Lower lobe of right lung (tissue), 2 donors: ENCODE measurements at places on chromosomes 4 and X. TPM values are rescaled to one million over a fixed set of nuclear protein-coding genes. Genes with fewer than 3 reads are reported as not detected.

DNA sequence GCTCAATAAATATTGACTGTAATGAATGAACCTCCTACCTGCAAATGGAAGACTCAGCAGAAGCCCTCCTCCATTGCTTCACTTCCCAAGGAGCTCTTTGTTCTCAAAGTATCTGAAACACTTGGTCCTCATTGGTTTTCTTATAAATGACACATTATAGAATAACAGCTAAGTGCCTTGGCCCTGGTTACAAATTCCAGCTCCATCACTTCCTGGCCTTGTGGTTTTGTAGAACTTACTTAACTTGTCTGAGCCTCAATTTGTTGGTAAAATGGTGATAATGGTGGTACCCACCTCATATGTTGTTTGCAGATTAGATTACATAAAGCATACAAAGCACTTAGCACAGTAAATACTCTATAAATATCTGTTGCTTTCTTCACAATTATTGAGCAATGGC is 25.2 kb upstream of the SMIM20 start:
- DNase-seq, result no peak

GRCh38 chr4:80265571-80266252 is 752 bp upstream of the FGF5 start:
- no peak for DNase-seq

DNA sequence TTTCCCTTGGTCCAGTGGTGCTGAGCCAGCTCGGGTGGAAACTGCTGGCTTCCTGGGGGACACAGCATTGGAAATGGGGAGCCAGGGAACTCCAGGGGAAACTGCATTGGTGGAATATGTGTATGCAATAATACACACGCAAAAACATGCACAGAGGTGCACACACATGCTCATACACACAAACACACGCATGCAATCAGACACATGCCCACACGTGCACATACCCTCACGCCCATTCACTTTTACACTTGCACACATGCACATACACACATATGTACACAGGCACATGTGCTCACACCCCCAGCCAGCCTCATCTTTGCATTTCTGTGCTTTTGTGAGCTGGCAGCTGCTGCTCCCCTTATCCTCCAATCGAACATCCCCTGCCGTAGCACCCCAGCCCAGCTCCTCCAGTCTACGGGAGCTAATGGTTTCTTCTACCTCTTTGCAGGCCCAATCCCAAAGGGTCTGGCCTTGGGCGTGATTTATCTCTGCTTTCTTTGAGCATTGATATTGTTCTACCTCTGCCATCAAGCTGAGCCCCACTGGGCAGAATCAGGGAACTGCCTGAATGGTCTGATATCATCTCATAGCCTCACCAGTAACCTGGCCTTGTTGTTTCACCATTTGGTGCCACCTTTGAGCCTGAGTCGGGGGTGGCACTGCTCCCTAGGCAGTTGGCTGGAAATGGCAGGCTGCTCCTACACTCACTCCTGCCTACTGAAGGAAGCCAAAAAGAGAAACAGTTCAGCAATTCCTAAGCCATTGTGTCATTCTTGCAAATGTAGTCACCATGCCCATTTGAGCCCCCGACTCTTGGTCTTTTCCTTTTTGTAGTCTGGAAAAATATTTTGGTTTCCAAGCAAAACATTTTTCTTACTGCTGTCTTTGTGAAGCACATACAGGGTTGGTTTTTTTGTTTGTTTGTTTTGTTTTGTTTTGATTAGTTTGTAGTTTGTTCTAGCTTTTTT is 104.4 kb upstream of the MAMLD1 start:
- DNase-seq, result no peak

The ESX1 gene
- total RNA-seq, result not detected

The GNPDA2 gene
- 12.7 TPM for total RNA-seq

The MAGEA1 gene
- total RNA-seq, result not detected

The HTR2C gene
- not detected for total RNA-seq

DNA sequence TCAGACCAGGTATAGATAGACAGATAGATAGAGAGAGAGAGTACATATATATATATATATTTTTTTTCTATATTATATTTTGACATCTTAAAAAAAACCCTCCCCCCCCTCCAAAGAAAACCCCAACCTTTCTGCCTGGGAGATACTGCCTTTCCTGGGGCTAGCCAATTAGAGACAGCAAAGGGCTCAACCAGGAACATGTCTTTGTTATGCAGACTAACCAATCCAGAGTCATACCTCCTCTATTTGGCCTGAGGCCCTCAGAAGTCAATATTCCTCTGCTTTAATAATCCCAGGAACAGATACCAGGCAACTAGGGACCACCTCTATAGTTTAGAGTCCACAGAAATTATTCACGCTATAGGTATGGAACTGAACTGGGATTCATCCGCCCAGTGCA is 135.6 kb upstream of the MAD2L1 start:
- no peak for DNase-seq

The OPRPN gene
- not detected for total RNA-seq

DNA sequence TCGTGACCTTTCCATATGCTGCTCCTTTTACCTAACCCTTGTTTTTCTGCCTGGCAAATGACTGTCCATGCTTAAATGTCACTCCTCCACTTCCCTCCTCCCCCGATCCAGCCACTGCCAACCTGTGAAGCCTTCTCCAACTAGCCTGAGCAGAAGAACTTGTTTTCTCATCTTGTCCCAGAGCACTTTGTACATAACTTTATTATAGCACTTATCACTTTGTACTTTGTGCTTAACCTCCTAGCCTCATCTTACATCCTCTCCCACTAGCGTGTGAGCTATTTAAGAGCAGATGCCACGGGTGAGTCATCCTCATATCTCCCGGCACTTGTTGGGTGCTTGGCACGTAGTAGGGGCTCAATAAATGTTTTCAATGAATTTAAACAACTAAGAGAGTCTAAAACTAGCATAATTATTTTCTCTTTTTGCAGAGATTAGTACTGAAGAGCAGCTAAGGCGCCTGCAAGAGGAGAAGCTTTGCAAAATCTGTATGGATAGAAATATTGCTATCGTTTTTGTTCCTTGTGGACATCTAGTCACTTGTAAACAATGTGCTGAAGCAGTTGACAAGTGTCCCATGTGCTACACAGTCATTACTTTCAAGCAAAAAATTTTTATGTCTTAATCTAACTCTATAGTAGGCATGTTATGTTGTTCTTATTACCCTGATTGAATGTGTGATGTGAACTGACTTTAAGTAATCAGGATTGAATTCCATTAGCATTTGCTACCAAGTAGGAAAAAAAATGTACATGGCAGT is 46.9 kb downstream of the XIAP start:
- no peak for DNase-seq

GRCh38 chrX:39175418-39176057 is 374.3 kb downstream of the MID1IP1 start:
- DNase-seq, result no peak

The TLR10 gene
- total RNA-seq, result 1.2 TPM

GRCh38 chr4:10781805-10782204 is 97.2 kb upstream of the CLNK start:
- no peak for DNase-seq

GRCh38 chr4:56843421-56843899 is 22.0 kb upstream of the SPINK2 start:
- peak; percentile 51 for DNase-seq

- DNase-seq, result no peak
Measured at GRCh38 chr4:68299492-68300457, 50.1 kb downstream of the YTHDC1 start.

- no peak for DNase-seq
Measured at GRCh38 chr4:13876131-13876530, 248.6 kb upstream of the BOD1L1 start.

DNA sequence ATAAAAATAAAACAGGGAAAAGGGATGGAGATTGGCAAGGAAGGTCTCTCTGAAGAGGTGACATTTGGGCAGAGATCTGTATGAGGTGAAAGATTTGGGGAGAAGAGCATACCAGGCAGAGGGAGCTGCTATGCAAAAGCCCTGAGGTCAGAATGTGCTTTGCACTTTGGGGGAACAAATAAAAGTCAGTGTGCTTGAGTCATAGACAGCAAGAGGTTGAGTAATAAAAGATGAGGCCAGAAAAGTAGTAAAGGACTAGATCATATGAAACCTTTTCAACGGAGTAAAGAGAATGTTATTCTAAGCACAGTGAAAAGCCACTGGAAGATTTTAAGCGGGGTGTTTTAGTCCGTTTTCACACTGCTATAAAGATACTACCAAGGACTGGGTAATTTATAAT is 76.5 kb upstream of the TEX13A start:
- no peak for DNase-seq

The PLAC8 gene
- total RNA-seq, result 115 TPM

- peak; percentile 75 for DNase-seq
Measured at GRCh38 chrX:12791257-12792228, at the start of gene PRPS2. Gene PRPS2, plus strand, starts transcription at chrX:12791412. Its CDS starts 86 bp downstream, at chrX:12791498.

GRCh38 chr4:183362916-183363542 is 40.8 kb upstream of the CLDN24 start:
- DNase-seq, result no peak

The FAM133A gene
- total RNA-seq, result not detected

GRCh38 chr4:101198682-101199339 is 148.5 kb downstream of the PPP3CA start:
- DNase-seq, result no peak

DNA sequence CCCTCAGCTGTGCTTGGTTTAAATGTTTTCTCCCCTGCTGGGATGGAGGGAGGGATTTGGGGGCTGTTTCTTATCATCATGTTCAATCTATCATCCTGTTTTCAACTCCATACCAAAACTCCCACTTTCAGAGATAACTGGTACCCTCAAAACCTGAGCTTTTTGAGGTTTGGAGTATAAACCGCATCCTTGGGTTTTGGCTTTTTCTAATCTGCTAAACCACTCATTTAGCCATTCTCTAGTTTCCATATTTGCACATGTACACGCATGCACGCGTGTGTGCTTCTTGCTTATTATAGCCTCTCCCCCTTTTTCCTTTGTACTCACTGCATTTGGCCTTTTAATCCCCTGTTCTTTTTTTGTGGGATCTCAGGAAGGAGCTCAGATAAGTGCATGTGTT is 116.7 kb upstream of the TEX13D start:
- DNase-seq, result no peak

- DNase-seq, result no peak
Measured at GRCh38 chr4:165512424-165512823, 133.6 kb downstream of the CPE start.

DNA sequence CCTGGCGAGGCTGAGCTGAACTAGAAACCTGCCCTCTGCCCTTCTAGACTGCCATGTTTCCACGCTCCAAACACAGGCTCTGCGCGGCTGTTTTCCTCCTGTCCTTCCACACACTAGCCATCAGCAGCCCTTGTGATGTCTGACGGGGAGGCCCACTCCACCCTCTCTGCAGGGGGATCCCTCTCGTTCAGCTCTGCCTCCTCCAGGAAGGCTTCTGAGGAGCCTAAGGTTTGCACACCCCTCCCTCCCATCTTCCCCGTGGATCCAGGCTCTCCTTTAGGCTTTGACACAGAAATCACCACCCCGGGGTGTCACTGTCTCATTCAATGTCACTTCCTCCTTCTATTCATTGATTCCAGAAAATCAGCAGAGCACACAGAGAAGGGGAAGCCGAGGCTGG is 38.6 kb upstream of the CRMP1 start:
- DNase-seq, result no peak

DNA sequence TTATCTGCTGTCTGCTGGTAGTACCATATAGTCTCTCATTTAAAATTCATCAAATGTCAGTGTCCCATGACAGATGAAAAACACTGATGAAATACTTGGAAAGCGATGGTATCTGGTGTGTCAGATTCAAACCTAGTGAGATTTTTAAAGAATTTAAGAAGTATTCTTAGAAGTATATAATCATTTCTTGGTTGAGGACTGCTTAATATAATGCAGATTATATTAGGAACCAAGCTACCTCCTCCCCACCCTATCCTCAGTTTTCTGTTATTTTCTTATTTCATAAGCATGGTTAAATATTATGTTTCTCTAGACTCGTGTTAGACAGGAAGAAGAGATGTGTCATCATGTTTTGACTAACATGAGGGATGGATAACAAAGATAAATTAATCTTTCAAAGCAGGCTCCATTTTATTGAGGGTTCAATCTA is 118.5 kb downstream of the GLUD2 start:
- DNase-seq, result no peak

The WNK3 gene
- total RNA-seq, result 0.62 TPM

DNA sequence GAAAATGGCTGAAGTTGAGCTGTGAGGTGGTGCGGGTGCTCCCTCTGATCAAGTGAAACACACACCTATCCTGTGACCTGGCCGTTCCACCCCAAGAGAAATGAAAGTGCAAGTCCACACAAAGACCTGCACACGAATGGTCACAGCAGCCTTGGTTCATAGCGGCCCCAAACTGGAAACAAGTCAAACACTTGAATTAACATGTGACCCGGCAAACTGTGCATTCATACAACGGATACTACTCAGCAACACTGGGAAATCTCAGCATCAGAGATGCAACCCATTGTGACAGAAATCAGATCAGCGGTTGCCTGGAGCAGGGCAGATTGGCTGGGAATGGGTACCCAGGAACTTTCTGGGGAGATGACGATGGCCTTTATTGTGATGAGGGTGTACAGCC is 7.6 kb downstream of the G6PD start:
- DNase-seq, result no peak

GRCh38 chr4:108055787-108056186 is 66.1 kb downstream of the HADH start:
- no peak for DNase-seq

DNA sequence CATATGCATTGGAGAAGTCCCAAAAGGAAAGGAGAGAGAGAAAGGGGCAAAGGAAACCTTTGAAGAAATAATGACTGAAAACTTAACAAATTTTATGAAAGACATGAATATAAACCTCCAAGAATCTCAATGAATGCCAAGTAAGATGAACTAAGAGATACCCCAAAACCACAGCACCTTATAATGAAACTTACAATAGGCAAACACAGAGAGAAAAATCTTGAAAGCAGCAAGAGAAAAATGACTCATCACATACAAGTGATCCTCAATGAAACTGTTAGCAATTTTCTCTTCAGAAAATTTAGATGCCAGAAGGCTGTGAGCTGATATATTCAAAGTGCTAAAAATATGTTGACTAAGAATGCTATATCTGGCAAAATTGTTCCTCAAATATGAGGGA is 10.1 kb downstream of the SMIM10L2A start:
- no peak for DNase-seq

The PAGE2B gene
- not detected for total RNA-seq

The CXorf49 gene
- not detected for total RNA-seq

GRCh38 chr4:41373221-41373620 is 116.5 kb downstream of the UCHL1 start:
- no peak for DNase-seq

GRCh38 chrX:13716905-13717304 is 17.5 kb downstream of the TRAPPC2 start:
- DNase-seq, result no peak

The ASB11 gene
- not detected for total RNA-seq

The CPLX1 gene
- total RNA-seq, result 3.9 TPM

The CXCL3 gene
- 12.1 TPM for total RNA-seq

DNA sequence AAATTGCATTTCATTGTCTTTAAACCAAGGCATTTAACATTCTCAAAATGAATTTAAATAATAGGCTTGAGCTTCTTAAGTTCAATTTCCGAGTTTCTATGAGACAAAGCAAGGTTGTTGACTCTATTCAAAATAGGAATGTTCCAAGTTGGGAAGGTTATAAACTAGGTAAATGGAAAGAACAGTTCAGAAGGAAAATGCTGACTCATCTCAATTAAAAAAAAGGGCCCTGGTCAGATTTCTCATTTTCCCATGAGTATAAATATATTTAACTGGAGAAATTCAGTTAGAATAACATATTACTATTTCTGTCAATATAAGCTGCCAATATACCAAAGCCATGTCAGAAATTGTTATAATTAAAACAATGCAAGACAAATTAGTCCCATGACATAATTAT is 113.8 kb downstream of the ATP8A1 start:
- DNase-seq, result no peak

GRCh38 chr4:52836678-52837077 is 25.4 kb upstream of the RASL11B start:
- DNase-seq, result no peak

- DNase-seq, result no peak
Measured at GRCh38 chr4:42371305-42372252, 25.7 kb upstream of the SHISA3 start.
